ENCODE measurements at places on chromosomes 12 and 14.

GRCh38 chr12:113393749-113394148 is 9.9 kb downstream of the SDS start:
- no peaks in the 10 kb centered on the region for H3K4me1 ChIP-seq
- peaks cover 10% of the 10 kb centered on the region for H3K27me3 ChIP-seq
- no peak for DNase-seq
- no peak overlapping the region for H3K27ac ChIP-seq

DNA sequence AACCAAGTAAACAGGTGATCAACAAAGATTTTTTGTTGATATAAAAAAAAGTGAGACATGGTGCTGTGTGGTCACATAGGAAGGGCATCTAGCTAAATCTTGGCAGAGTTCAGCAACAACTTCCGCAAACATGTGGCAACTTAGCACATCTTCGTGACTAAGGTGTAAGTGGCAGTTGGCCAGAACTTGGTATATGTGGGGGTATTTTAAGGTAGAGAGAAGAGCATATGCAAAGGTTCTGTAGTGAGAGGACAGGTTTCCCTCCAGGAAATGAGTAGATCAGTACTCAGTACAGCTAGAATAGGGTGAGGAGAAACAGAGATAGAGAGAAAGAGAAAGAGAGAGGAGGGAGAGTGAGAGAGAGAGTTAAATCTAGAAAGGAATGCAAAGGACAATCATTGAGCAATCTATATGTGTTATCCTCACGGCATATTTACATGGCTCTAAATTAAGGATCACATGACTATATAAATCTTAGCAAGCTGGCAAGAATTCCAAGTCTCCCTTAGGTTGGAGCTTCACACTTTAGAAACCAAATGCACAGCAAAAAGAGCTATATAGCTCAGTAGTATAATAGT is 227.7 kb upstream of the HMGA2 start:
- no peak overlapping the region for H3K4me3 ChIP-seq
- H3K36me3 ChIP-seq = no peaks in the 10 kb centered on the region
- H3K27ac ChIP-seq = no peak overlapping the region
- H3K4me1 ChIP-seq = peaks cover 15% of the 10 kb centered on the region
- DNase-seq = no peak

GRCh38 chr12:113184098-113184899 is 979 bp downstream of the DDX54 start:
- no peaks in the 10 kb centered on the region for H3K27me3 ChIP-seq
- peak overlapping the region; percentile 100 for H3K4me3 ChIP-seq
- no peak for DNase-seq

DNA sequence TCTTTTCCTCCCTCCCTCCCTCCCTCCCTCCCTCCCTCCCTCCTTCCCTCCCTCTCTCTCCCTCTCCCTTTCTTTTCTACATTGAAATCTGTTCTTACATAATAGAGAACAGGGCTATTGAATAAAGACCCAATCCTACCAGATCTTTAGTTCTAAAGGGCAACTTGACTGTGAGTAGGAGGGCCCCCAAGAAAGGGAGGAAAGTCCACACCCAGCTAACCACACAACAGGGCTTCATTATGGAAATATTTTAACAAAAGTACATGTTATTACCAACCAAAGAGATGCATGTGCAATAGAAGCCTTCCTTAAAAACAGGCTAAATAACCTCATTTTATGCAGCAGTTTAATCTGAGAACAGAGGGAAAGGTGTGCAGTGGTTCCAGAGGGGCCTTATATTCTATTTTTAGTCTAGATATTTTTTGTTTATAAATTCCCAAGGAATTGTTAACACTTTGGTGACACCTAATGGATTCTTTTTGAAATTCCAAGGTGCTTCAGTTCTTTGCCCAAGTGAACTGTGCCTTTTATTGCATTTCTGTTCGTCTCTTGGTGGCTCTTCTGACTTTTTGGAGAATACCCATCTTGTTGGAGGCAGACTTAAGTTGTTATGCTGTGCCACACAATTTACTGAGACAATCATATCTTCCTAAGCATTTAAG is 63.0 kb downstream of the GNS start:
- H3K4me3 ChIP-seq = no peak overlapping the region
- H3K27me3 ChIP-seq = no peaks in the 10 kb centered on the region
- DNase-seq = no peak
- peak overlapping the region; percentile 49 for H3K27ac ChIP-seq
- peaks cover 30% of the 10 kb centered on the region for H3K36me3 ChIP-seq
- peaks cover 42% of the 10 kb centered on the region for H3K4me1 ChIP-seq

GRCh38 chr12:40034712-40035111 is 71.2 kb downstream of the SLC2A13 start:
- no peaks in the 10 kb centered on the region for H3K27me3 ChIP-seq
- H3K4me3 ChIP-seq = no peak overlapping the region
- no peak overlapping the region for H3K27ac ChIP-seq
- DNase-seq = no peak
- H3K4me1 ChIP-seq = peaks cover 16% of the 10 kb centered on the region

GRCh38 chr12:111803851-111804250 is 37.1 kb downstream of the ALDH2 start:
- no peaks in the 10 kb centered on the region for H3K4me1 ChIP-seq
- no peak overlapping the region for H3K27ac ChIP-seq
- DNase-seq = no peak
- peaks cover 99% of the 10 kb centered on the region for H3K36me3 ChIP-seq

- H3K27me3 ChIP-seq = no peaks in the 10 kb centered on the region
- H3K4me1 ChIP-seq = peaks cover 43% of the 10 kb centered on the region
- no peak overlapping the region for H3K4me3 ChIP-seq
- no peaks in the 10 kb centered on the region for H3K36me3 ChIP-seq
These were observed 2.4 kb downstream of the ANKRD13A start for GRCh38 chr12:110001596-110001995.

- no peak overlapping the region for H3K4me3 ChIP-seq
- H3K4me1 ChIP-seq = no peaks in the 10 kb centered on the region
- peaks cover 13% of the 10 kb centered on the region for H3K27me3 ChIP-seq
- H3K36me3 ChIP-seq = no peaks in the 10 kb centered on the region
- H3K27ac ChIP-seq = no peak overlapping the region
These were observed 2.4 kb downstream of the TMPRSS12 start for GRCh38 chr12:50845021-50845647.

DNA sequence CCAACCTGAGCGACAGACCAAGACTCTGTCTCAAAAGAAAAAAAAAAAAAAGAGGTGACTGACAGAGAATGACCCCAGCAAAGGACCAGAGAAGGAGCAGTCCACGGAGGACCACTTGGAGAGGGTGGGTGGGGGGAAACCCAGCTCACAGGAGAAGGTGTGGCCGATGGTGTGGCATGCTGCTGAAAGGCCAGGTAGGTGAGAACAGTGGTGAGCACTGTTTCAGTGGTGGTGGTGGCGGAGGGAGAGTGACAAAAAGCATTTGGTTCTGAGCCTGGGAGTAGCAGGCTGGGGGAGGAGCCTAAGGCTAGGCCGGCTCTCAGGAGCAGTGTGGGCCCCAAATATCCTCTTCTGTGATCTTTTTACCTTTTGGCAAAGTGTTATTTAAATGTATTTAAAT is 63.8 kb downstream of the IRF2BPL start:
- no peak overlapping the region for H3K4me3 ChIP-seq
- DNase-seq = no peak
- no peaks in the 10 kb centered on the region for H3K36me3 ChIP-seq
- H3K27me3 ChIP-seq = no peaks in the 10 kb centered on the region
- H3K4me1 ChIP-seq = peaks cover 17% of the 10 kb centered on the region
- no peak overlapping the region for H3K27ac ChIP-seq

GRCh38 chr14:68586896-68587751 is 205.7 kb downstream of the ZFP36L1 start:
- H3K27me3 ChIP-seq = no peaks in the 10 kb centered on the region
- peaks cover 63% of the 10 kb centered on the region for H3K4me1 ChIP-seq
- no peaks in the 10 kb centered on the region for H3K36me3 ChIP-seq

- H3K27me3 ChIP-seq = peaks cover 68% of the 10 kb centered on the region
- no peaks in the 10 kb centered on the region for H3K4me1 ChIP-seq
- no peak overlapping the region for H3K27ac ChIP-seq
These were observed 50.0 kb upstream of the TCL1A start for GRCh38 chr14:95763875-95764274.

- no peak overlapping the region for H3K4me3 ChIP-seq
- DNase-seq = no peak
- no peaks in the 10 kb centered on the region for H3K4me1 ChIP-seq
- H3K27me3 ChIP-seq = peaks cover 74% of the 10 kb centered on the region
These were observed 39.3 kb downstream of the CCDC177 start for GRCh38 chr14:69535230-69535848.

- H3K27ac ChIP-seq = no peak overlapping the region
- H3K4me3 ChIP-seq = no peak overlapping the region
- H3K27me3 ChIP-seq = no peaks in the 10 kb centered on the region
These were observed 139.5 kb downstream of the RMST start for GRCh38 chr12:97601934-97602720.

DNA sequence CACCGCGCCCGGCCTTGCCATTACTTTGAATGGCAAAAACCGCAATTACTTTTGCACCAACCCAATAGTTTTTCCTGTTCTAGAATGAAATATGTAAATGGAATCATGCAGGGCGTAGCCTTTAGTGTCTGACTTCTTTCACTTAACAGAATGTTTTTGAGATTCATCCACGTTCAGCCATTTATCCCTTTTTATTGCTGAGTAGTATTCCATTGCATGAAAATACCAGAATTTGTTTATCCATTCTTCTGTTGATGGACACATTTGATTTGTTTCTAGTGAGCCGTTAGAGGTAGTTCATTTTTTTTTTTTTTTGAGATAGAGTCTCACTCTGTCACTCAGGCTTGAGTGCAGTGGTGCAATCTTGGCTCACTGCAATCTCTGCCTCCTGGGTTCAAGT is 90.6 kb downstream of the SLC25A47 start:
- no peak for DNase-seq
- H3K4me1 ChIP-seq = no peaks in the 10 kb centered on the region
- no peak overlapping the region for H3K4me3 ChIP-seq
- no peaks in the 10 kb centered on the region for H3K36me3 ChIP-seq

DNA sequence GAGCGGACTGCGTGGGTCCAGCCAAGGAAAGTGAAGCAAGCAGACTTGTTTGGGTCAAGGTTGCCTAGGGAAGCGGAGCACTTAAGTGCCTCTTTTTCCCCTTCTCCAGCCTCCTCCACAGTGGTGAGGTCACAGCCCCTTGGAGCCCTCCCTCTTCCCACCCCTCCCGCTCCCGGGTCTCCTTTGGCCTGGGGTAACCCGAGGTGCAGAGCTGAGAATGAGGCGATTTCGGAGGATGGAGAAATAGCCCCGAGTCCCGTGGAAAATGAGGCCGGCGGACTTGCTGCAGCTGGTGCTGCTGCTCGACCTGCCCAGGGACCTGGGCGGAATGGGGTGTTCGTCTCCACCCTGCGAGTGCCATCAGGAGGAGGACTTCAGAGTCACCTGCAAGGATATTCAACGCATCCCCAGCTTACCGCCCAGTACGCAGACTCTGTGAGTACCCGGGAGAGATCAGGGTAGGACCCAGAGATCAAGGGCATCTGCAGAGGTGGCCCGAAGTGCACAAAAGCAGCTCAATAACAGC is at the start of gene TSHR:
Gene TSHR (plus strand): TSS at position 206 of the 526 bp plus-strand sequence. CDS start 60 bp downstream, at position 266.
- no peak for DNase-seq
- peaks cover 31% of the 10 kb centered on the region for H3K27me3 ChIP-seq
- H3K4me1 ChIP-seq = peaks cover 11% of the 10 kb centered on the region

DNA sequence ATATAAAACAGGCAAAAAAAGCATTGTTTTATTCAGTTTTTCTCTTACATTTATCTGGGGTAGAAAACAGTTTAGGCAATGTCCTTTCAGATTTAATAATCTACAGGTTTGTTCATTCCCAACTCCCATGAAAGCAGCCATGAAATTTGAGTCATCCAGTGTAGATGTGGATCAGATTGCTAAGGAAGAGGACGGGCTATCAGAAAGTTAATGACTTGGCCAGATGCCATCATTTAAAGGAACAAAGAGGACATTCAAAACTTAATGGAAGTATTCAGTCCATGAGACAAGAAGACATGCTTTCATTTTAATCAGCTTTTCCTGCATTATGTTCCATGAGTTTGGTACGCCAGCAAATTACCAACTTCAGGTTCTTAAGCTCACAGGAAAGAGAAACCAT is 31.1 kb upstream of the POC1B start:
- H3K27ac ChIP-seq = no peak overlapping the region
- H3K36me3 ChIP-seq = no peaks in the 10 kb centered on the region
- H3K27me3 ChIP-seq = no peaks in the 10 kb centered on the region
- no peak for DNase-seq

GRCh38 chr12:27429606-27430005 is 16.9 kb upstream of the SMCO2 start:
- H3K36me3 ChIP-seq = no peaks in the 10 kb centered on the region
- H3K27ac ChIP-seq = no peak overlapping the region
- DNase-seq = no peak
- H3K27me3 ChIP-seq = no peaks in the 10 kb centered on the region
- no peak overlapping the region for H3K4me3 ChIP-seq

GRCh38 chr12:21656905-21657325 is 727 bp downstream of the LDHB start:
- peak overlapping the region; percentile 91 for H3K4me3 ChIP-seq
- H3K27ac ChIP-seq = peak overlapping the region; percentile 97
- H3K27me3 ChIP-seq = no peaks in the 10 kb centered on the region

- H3K4me1 ChIP-seq = peaks cover 53% of the 10 kb centered on the region
- H3K27ac ChIP-seq = no peak overlapping the region
- no peak overlapping the region for H3K4me3 ChIP-seq
These were observed 31.2 kb downstream of the TMCC3 start for GRCh38 chr12:94618995-94619695.

DNA sequence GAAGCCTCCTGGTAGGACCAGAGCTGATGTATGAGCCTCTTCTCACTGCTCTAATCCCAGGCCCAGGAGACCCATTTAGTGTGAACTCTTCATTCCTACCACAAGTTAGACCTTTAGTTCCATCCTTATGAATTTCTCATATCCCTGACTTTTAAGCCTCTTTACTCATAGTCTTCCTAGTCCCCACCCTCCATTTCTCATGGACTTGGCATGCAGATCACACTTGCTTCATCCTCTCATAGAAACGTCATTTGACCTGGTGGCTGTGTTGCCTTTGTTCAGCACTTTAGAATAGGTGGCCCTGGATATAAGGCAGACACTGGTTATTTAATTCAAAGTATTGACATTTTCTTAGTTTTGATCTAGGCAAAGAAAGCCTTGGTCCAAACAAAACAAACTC is 99.5 kb downstream of the SLC16A7 start:
- peaks cover 63% of the 10 kb centered on the region for H3K4me1 ChIP-seq
- no peak for DNase-seq
- H3K27ac ChIP-seq = no peak overlapping the region
- H3K4me3 ChIP-seq = no peak overlapping the region
- H3K27me3 ChIP-seq = no peaks in the 10 kb centered on the region

GRCh38 chr12:131929581-131930456 is 743 bp downstream of the PUS1 start:
- peaks cover 34% of the 10 kb centered on the region for H3K4me1 ChIP-seq
- DNase-seq = no peak

DNA sequence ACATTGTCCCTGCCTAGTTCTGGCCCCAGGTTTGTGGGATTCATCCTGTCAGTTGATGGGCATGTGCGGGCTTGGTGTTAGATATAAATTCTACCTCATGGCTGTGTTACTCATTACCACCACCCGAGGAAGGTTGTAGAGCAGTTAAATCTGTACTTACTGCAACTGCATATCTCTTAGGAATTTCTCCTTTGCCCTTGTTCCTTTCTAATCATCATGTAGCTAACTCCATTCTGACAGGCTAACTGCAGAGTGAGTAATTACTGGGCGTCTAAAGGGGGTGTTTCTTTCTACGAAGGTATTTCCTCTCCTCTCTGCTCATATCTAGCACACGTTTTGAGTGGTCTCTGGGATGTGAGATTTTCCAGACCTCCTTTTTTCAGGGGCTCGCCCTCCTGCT is 1076.7 kb downstream of the TMTC2 start:
- H3K27ac ChIP-seq = no peak overlapping the region
- H3K36me3 ChIP-seq = no peaks in the 10 kb centered on the region
- no peaks in the 10 kb centered on the region for H3K4me1 ChIP-seq
- H3K27me3 ChIP-seq = no peaks in the 10 kb centered on the region
